ENCODE measurements at places on chromosomes 6 and 20.
A peak's percentile ranks its signal among the peaks of the same experiment; 100 is the strongest.

- no peak for DNase-seq
These were observed 99.0 kb upstream of the LGSN start for GRCh38 chr6:63418741-63419140.

- no peak for DNase-seq
These were observed 229.3 kb upstream of the TENT5A start for GRCh38 chr6:81981812-81982211.

- DNase-seq, result no peak
These were observed 1.8 kb downstream of the GJA1 start for GRCh38 chr6:121436960-121437850.

- no peak for DNase-seq
These were observed 104.4 kb downstream of the NCR2 start for GRCh38 chr6:41439524-41440418.

- no peak for DNase-seq
These were observed 8.4 kb downstream of the SUN5 start for GRCh38 chr20:32995802-32996201.

GRCh38 chr6:150710236-150710635 lies 110.6 kb downstream of the PLEKHG1 start:
- no peak for DNase-seq

DNA sequence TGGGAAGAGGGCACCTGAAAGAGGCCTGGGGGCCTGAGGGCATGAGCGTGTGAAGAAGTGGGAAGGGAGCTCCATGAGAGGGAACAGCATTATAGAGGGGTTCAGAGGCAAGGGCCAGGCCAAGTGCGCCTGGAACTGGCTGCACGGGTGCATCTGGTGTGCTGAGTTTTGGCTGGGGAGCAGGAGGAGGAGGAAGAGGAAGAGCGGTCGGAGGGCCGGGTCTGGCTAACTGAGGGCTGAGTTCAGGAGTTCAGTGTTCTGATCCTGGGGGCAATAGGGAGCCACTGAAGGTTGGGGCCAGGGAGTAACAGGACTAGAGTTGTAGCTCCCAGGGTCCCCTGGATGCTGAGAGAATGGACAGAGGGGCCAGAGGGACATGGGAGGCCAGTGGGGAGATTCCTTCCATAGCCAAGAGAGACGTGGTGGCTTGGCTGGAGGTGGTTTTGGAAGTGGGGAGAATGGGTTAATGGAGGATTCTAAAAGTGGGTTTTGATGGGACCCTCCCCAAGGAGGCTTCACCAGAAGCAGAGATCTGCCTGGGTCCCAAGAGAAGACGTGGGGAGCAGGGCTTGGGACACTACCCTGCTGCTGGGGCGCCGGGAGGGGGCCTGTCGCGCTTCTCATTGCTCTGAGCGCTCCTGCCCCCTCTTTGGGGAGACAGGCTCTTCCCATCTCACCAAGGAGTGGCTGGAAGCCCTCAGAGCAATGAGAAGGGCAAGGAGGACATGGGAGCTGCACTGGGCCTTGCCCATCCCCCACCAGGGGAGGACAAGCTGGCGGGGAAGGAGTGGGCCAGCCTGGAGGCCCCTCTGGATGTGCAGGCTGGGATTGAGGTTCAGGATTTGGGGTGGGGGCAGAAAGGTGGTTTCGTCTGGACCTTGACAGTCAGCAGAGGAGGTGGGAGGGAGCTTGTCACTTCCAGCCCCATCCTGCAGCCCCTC lies 28.7 kb downstream of the ZBP1 start:
- no peak for DNase-seq

DNA sequence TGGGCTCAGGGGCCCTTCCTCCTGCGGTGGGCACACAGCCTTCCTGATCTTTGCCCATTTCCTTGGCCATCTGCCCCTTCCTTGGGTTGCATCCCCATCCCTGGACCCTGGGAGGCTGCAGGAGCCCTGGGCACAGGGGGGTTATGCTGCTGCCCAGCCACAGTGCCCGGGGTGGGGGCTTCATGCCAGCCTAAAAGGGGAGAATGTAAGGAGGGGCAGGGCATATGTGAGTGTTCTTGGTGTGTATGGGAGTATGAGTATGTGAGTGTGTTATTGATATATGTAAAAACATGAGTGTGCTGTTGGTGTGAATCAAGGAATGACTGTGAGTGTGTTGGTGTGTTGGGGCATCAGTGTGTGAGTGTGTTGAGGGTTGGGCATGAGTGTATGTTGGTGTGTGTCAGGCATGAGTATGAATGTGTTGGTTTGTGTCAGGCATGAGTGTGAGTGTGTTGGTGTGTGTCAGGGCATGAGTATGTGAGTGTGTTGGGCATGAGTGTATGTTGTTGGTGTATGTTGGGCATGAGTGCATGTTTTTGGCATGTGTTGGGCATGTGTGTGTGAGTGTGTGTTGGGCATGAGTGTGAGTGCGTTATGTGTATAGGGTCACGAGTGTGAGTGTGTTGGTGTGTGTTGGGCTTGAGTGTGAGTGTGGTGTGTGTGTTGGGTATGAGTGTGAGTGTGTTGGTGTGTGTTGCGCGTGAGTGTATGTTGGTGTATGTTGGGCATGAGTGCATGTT lies 14.7 kb upstream of the CST8 start:
- no peak for DNase-seq

- no peak for DNase-seq
These were observed 69.2 kb downstream of the TPD52L1 start for GRCh38 chr6:125222531-125223455.

DNA sequence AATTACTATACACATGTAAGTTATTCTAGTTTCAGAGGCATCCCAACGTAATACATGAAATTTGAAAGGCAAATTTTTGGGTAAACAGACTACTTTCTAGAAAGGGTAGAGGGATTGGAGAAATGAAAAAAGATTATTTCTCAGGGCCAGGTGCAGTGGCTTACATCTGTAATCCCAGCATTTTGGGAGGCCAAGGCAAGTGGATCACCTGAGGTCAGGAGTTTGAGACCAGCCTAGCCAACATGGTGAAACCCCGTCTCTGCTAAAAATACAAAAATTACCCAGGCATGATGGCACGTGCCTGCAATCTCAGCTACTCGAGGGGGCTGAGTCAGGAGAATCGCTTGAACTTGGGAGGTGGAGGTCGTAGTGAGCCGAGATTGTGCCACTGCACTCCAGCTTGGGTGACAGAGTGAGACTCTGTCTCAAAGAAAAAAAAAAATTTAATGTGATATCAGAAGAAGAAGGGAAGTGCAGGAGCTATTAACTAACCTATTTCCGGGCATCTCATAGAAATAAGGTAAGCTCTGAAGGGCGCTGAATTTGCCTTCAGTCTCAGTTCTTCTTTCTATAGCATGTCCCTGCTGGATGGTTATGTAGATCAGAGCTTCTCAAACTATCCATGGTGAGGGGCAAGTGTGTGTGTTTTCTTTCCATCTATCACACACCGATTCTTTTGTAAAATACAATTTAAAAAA lies 100.3 kb upstream of the MTHFD1L start:
- no peak for DNase-seq

DNA sequence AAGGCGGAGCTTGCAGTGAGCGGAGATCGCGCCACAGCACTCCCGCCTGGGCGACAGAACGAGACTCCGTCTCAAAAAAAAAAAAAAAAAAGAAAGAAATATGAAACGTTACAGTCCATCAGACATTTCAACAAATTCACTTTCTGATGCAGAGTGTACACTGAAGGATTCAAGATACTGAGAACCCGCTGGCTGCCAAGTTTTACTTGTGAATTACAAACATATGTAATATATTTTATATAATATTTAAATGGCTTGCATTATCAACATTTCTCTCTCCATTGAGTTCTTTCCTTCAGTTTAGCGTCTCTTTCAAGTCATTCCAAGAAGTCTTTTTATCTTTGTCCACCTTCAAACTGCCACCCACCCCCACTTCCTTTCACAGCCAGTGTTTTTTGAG lies 240.9 kb upstream of the RNF217 start:
- DNase-seq, result no peak

DNA sequence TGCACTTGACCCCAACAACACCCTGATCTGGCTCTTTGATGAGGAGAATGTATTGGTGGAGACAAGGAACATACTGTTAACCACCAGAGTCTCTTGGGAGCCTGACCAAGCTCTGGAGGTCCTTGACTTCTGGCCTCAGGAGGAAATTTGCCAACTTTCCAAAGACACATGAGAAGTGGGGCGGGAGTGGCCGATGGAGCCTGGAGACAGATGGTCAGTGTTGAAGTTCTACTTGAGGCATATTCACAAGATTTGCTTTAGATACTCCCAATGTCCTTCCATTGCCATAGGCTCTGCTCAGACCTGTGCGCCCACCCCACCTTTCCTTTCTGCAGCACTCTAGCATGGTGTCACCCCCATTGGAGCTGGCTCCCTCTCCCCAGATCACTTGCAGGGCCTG lies 241.0 kb downstream of the SLC24A3 start:
- no peak for DNase-seq

GRCh38 chr6:162019349-162019748 lies 708.2 kb downstream of the PRKN start:
- DNase-seq, result no peak

- no peak for DNase-seq
These were observed 219.7 kb downstream of the FARS2 start for GRCh38 chr6:5481033-5481432.

DNA sequence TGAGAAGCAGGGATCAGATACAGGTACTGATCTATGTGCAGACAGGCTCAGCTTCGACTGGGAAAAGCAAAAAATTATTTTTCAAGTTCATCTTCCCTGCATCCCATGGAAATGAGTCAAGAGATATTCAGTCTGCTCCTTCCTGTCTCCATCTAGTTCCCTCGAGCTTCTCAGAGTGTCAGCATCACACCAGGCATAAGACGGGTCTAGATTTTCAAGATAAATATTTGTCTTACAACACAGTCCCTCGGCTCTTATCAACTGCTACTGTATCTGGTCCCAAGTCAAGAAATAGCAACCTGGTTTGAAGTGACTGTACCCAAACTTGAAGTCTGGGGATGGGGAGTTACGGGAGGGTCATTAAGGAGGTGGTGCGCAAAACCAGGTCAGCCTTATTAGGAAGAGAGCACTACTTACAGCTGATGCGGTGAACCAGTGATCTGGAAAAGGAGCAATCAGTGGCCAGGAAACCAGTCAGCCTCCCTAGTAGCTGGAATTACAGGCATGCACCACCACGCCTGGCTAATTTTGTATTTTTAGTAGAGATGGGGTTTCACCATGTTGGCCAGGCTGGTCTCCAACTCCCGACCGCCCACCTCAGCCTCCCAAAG lies 29.7 kb downstream of the ZMYND8 start:
- no peak for DNase-seq

DNA sequence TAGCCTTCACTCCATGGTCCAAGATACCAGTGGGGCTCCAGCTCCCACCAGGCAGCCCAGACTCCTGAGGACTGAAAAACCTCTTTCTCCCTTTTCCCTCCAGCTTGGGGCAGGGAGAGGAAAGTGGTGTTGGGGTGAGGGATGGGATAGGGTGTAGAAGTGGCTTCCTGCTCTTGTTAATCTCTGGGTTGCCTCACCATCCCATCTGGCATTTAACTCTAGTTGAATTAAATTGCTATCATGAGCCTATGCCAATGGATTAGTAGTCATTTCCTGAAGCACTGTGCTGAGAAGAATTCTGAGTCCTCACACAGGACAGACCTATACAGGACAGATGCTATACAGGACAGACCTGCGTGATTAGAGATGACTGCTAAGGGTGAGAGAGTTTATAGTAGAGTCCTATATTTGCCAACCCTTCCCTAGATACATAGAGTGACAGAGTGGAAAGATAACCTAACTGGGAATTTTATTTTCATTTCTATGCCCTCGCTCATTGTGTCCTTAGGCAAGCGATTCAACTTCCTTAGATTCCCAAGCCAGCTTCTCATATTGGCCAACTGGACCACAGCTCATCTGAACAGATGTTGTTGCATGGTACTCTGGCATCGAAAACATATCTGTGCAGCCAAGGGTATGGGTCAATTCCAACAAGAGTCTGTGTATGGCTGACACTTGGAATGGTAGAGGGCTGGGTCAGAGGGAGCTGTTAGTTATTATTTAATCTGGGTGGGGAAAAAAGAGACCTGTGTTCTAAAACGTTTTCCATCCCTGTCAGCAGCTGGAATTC lies 42.8 kb downstream of the MCHR2 start:
- DNase-seq, result no peak

DNA sequence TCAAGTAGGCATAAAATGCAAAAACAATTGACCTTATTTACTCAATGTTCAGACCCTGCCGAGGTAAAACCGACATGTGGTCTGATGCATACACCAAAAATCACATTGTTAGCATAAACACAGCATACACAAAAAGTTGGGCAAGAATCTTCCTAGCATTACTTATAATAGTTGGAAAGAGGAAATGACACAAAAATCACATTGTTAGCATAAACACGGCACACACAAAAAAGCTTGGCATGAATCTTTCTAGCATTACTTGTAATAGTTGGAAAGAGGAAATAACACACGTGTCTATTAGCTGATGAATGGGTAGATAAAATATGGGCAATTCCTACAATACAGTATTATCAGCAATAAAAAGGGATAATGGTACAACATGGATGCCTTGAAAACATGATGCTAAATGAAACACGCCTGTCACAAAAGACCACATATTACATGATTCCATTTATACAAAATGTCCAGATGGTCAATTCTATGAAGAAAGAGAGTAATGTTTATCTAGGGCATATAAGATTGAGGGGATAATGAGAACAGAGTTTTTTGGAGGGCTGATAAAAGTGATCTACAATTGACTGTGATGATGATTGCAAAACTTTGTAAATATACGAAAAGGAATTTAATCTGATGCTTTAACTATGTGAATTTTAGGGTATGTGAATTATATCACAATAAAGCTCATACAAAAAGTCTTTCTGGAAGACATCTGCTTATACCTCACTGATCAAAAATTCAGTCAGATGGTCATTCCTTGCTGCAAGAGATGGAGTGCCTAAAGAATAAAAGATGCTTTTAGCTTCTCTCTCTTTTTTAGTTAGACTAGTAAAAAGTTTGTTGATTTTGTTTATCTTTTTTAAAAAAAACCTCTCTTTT lies 1019.5 kb upstream of the CITED2 start:
- DNase-seq, result no peak

GRCh38 chr6:163001330-163001729 lies 273.6 kb downstream of the PACRG start:
- DNase-seq, result no peak

DNA sequence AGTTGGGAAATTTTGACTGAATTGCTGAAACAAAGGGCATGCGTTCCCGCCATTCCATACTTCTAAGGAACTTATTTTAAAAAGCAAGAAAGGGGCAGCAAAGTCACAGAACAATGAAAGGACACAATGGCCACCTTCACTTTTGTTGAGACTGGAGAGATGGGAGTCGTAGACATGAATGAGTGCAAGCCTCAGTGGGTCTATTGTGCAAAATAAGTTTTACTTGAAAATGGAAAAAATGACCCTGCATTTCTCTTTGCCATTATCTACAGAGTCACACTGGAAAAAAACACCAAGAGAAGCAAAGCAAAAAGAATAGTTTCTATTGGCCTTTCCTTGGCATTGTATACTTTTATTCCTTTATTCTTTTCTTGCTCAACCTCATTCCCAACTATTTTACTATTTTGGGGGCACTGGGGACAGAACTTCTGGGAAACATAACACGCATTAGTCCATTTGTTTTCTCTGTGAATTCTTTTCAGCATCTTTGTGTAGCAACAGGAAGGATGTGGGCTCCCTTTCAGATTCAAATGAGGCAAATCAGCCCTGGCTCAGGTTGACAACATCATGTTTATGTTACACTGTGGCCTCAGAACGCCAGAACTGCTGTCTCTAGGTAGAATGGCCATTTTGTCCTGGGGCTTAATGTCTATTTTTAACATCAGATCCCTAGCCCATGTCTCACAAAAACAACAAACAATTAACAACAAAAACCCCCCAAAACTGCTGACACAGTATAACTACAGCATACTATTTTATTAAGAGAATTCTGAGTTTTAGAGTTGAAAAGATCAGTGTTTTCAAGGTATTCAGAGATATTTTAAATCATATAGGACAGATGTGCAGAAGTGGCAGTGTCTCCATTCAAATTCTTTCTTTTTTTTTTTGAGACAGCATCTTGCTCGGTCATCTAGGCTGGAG lies 122.2 kb downstream of the FYN start:
- DNase-seq, result peak; percentile 51

All from CD8-positive, alpha-beta T cell (primary cell).